ENCODE measurements at places on chromosomes 12 and 14.
A peak's percentile ranks its signal among the peaks of the same experiment; 100 is the strongest.

GRCh38 chr12:30725739-30726138, 29.0 kb downstream of the CAPRIN2 start:
- DNase-seq, result no peak

GRCh38 chr12:31220061-31220460, 105.9 kb downstream of the SINHCAF start:
- no peak for DNase-seq

- DNase-seq, result no peak
These were observed 7.9 kb upstream of the KRT2 start for GRCh38 chr12:52659951-52660350.

- DNase-seq, result no peak
These were observed 19.1 kb upstream of the PLA2G1B start for GRCh38 chr12:120346681-120347080.

GRCh38 chr14:96040828-96041371, 1.7 kb downstream of the C14orf132 start:
- no peak for DNase-seq

- no peak for DNase-seq
These were observed 7.3 kb upstream of the SP7 start for GRCh38 chr12:53343449-53343848.

GRCh38 chr12:98803468-98804209, 158.5 kb downstream of the APAF1 start:
- DNase-seq, result no peak

DNA sequence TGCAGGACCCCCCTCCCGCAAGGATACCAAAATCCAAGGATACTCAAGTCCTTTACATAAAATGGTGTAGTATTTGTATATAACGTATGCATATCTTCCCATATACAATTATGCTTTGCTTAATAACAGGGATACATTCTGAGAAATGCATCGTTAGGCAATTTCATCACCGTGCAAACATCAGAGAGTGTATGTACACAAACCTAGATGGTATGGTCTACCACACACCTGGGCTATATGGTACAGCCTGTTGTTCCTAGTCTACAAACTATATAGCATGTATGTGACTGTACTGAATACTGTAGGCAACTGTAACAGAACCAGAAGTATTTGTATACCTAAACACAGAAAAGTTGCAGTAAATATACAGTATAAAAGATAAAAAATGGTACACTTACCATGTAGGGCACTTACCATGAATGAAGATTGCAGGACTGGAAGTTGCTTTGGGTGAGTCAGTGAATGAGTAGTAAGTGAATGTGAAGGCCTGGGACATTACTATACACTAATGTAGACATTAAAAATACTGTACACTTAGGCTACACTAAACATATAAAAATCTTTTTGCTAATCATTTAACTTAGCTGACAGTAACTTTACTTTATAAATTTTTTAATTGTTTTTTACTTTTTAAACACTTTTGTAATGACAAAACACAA, 141.1 kb downstream of the SLC41A2 start:
- no peak for DNase-seq

DNA sequence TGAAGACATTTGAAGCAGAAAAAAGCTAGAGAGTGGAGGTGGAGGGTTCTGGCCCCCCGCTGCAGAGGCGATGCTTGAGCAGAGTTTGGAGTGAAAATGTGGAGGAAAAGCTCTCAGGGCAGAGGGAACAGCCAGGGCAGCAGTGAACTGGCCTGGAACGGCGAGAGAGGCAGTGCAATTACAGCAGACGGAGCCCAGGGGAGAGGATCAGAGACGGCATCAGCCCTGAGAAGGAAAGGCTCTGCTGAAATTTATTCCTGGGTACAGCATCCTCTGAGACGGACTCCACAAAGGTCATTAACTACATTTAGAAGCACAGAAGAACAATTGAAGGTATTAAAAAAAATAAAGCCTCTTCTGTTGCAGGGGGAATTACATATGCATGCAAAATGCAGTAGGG, 14.2 kb downstream of the STON2 start:
- DNase-seq, result no peak

DNA sequence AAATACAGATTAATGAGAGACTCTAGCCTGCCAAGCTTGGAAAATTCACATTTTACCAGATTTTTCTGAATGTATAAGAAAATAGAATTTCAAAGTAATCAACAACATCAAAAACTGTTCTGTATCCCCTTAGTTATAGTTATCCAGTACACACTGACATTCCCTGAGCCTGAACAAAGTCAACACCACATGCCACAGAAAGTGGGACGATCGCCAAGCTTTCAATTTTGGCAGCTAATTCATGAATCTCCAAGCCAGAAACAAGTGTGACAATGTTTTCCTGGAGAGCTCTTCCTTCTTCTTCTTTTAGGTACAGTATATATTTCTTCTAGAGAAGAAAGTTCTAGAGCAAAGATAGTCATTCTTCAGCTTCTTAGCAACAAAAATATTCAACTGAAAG, 290.2 kb downstream of the PRKD1 start:
- no peak for DNase-seq

- no peak for DNase-seq
These were observed 18.7 kb downstream of the SSTR1 start for GRCh38 chr14:38226366-38226765.

GRCh38 chr14:72416892-72417291, 477.0 kb downstream of the DPF3 start:
- DNase-seq, result no peak

- no peak for DNase-seq
These were observed 67.5 kb upstream of the DAAM1 start for GRCh38 chr14:59120921-59121320.

GRCh38 chr14:31505411-31505810, 17.6 kb upstream of the GPR33 start:
- DNase-seq, result no peak

GRCh38 chr12:5433081-5433844, 1.4 kb downstream of the NTF3 start:
- no peak for DNase-seq

- DNase-seq, result no peak
These were observed 50.5 kb downstream of the HSPB8 start for GRCh38 chr12:119229205-119229604.

- no peak for DNase-seq
These were observed 79.3 kb downstream of the DNAI7 start for GRCh38 chr12:25115677-25116076.

- no peak for DNase-seq
These were observed 3.7 kb downstream of the MAX start for GRCh38 chr14:65098586-65098985.

DNA sequence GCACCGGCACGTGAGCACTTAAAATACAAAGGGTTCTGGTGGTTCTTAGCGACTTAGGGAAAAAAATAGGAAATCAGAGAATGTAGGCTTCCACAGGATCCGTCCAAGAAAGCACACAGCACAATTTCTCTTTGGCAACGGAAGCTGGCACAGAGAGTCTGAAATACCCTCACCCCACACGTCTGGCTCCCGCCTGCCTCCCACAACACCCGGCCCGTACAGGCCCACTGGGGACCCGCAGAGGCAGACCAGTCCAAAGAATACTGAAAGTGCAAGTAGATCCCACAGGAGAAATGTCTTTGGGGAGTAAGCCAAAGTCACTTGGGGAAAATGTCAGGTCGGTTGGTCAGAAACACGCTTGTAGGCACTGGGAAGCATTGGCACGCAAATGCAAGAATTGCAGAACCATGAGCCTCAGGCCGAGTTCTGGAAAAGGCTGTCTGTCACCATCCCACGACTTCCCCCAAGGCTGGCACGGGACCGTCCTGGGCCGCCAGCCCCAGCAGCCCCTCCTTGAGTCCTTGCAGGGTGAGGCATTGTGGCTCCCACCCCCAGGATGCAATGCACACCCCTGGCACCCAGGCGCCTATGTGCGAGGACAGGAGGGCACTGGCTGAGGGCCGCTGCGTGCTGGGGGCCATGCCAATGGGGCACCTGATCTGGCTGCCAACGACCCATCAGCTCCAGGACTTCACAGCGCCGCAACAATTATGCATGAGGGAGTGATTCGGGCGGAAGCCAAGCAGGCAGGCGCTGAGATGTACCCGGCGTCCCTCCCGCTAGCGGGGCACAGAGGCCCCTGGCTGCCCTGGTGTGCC, 29.7 kb downstream of the CHGA start:
- no peak for DNase-seq

GRCh38 chr14:99687284-99688209, 3.4 kb downstream of the CYP46A1 start:
- DNase-seq, result peak; percentile 6

- no peak for DNase-seq
These were observed at the start of gene LACRT for GRCh38 chr12:54634795-54635194. TSS of gene LACRT (minus strand) at chr12:54634895. CDS start at chr12:54634841, 54 bp downstream.

GRCh38 chr14:75558440-75558839, 20.0 kb upstream of the FLVCR2 start:
- no peak for DNase-seq

GRCh38 chr12:19744705-19745218, 305.5 kb downstream of the AEBP2 start:
- no peak for DNase-seq

- no peak for DNase-seq
These were observed 5.6 kb downstream of the REM2 start for GRCh38 chr14:22888662-22889061.

DNA sequence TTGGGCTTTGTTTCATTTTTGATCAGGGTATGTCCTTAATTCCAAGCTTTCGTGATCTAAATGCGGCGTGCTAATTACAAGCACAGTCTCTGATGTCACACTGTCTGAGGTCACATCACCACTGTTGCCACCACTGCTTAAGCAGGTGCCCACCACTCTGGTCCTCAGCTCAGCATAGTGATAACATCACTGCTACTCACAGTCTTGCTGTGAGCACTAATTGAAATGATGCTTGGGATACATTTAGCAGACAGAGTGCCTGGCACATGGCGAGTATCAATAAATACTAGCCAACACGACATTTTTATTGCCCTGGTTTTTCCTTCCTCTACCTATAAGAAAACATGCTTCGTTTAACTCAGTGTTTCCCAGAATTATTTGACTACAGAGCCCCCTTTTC, 7.9 kb downstream of the RILPL2 start:
- no peak for DNase-seq

GRCh38 chr14:36973806-36974442, 198.5 kb downstream of the SLC25A21 start:
- DNase-seq, result no peak

- no peak for DNase-seq
These were observed 66.2 kb upstream of the SLC38A2 start for GRCh38 chr12:46438719-46439319.

- no peak for DNase-seq
These were observed 202.8 kb downstream of the TTC7B start for GRCh38 chr14:90613453-90613852.

DNA sequence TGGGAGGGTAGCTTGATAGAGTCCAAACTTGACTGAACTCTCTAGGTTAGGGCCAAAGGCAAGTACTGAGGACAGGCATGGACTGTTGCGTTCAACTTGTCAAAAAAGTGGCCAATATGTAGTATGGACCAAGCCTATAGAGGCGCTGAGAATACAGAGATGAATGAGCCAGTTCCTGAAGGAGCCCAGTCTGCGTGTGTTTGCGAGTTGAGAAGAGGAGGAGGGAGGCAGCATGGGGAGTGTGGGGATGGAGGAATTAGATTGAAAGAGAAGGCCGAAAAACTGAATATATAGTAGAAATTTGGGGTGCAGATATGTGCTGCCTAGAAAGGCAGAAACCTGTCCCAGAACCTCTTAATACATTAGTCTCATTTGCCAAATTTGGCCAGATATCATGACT, 412.4 kb downstream of the PCNX1 start:
- peak; percentile 10 for DNase-seq

GRCh38 chr12:109836916-109837315, 3.7 kb upstream of the TRPV4 start:
- no peak for DNase-seq

DNA sequence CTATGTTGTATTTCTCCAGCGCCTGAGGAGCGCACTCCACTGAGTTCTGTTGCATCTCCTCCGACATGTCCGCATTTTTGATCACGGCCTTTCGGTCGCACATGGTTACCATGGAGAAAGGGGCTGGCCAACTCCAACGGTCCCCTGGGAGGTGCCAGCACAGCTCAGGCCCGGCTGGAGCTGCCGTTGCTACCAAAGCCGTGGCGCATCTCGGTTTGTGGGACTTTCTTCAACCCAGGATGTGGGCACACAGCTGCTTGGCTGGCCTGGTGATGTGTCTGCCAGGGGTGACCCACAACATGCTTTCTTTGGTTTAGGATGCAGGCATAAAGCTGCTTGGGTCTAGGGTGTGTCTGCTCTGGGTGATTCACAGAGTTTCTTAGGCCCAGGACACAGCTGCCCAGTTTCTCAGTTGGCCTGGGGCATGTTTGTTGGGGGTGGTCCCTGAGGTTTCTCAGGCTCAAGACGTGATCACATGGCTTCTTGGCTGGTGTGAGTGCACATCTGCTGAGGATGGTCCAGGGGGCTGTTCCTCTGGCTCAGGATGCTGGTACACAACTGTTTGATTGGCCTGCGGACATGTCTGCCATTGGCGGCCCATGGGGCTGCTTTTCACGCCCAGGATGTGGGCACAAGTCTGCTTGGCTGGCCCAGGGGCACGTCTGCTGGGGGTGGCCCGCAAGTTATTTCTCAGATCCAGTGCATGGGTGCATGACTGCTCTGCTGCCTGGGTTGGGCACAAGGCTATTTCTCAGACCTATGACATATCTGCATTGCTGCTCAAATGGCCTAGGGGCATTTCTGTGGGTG, 25.9 kb upstream of the GTF2A1 start:
- no peak for DNase-seq

DNA sequence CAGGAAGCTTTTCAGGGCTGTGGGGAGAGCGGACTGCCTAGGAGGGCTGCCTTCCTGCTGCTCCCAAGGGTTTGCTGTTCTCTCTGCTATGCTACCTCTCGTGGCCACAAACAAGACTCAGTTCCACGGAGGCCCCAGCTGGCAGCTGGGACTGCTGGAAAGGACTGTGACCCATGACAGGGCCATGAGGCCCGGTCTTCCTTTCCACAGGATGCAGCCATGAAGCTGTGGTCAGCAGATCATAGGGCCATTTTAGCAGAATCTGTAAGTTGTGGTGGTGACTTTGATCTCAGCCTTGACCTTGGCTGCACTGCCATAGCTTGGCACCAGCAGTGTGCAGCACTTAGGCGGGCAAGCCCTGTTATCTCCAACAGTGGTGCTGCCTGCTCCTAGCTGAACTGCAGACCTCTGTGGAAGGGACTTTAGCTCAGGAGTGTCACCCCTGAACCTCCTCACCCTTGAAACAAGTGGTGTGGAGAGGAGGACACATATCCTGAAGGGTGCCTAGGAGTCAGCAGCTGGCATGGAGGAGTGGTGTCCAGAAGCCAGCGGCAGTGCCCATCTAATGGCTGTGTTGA, 12.3 kb downstream of the KRT80 start:
- no peak for DNase-seq

DNA sequence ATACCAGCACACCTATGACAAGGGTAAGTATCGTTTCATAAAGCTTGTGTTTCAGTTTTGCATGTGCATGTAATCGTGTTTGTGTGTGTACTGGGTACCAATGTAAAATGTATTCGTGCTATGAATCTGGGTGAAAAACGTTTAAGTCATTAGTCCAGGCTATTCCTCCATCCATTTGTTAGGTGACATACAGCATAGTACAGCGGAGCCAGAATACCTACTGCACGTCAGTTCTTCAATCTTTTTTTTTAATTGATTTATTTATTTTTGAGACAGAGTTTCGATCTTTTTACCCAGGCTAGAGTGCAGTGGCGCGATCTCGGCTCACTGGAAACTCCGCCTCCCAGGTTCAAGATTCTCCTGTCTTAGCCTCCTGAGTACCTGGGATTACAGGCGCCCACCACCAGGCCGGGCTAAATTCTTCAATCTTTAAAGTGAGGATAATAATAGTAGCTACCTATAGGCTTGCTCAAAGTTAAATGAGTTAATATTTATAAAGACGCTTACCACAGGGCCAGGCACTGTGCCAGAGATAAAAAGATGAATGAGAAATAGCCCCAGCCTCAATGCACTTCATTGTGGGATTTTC, 661 bp upstream of the RPS26 start:
- no peak for DNase-seq

Data from NCI-H1930 (cell line).